Activated naive CD4-positive, alpha-beta T cell treated with anti-CD3 and anti-CD28 coated beads for 36 hours (primary cell): ENCODE measurements at places on chromosomes 3 and 15.

DNA sequence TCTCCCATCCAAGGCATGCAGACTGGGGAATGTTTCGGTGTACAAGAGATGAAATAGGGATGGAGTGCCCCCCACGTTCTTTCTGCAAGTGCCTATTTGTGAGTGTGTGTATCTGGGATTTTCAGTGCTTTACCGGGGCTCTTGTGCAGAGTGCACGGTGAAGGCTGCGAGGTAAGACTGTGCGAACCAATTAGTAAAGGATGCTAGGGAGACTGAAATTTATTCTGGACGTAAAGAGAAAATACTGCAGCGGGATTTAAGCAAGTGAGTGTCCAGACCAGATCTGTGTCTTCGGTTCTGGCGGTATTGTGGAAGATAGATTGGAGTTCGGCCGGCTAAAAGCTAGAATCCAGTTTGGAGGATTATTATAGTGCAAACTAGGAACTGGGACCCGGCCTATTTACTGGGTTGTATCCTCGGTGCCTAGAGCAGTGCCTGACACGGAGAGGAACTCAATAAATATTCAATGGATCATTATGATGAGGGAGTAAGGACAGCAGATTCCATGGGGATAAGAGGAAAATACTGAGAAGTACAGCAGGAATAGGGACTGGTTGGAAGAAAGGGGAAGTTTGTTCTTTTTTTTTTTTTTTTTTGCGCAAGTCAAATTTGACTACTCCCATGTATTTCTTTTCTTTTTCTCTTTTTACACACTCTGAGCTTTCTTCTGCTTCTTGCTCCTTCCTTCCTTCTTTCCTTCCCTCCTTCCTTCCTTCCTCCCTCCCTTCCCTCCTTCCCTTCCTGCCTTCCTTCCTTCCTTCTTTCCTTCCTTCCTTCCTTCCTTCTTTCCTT lies 580 bp upstream of the MAGEF1 start:
- DNase-seq, result no peak

- DNase-seq, result no peak
Measured at GRCh38 chr3:58746758-58747157, 80.2 kb upstream of the FAM3D start.

- DNase-seq, result no peak
Measured at GRCh38 chr3:44173263-44173662, 68.4 kb upstream of the TOPAZ1 start.

DNA sequence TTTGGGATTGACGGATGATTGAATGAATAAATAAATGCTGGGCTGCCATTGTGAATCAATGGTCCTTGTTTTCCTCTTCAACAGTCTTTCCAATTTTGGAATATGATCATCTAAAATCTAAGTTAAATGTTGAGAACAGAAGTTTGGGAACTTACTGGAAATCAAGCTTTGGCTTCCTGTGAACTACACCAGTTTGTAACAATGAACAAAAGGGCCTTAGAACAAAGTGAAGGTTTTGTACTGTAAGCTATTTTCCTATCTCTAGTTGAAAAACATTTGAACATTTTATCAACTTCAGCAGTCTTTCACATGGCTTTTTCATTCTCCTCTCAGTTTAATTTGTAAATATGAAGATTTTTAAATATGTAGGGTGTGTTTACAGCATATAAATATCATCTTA lies 66.3 kb downstream of the RUBCN start:
- DNase-seq, result no peak

GRCh38 chr3:74575857-74576256 lies 38.6 kb downstream of the CNTN3 start:
- no peak for DNase-seq

- no peak for DNase-seq
Measured at GRCh38 chr15:57085267-57085666, 166.8 kb downstream of the TCF12 start.

- DNase-seq, result peak; percentile 69
Measured at GRCh38 chr15:75597667-75598341, 18.7 kb upstream of the PTPN9 start.

DNA sequence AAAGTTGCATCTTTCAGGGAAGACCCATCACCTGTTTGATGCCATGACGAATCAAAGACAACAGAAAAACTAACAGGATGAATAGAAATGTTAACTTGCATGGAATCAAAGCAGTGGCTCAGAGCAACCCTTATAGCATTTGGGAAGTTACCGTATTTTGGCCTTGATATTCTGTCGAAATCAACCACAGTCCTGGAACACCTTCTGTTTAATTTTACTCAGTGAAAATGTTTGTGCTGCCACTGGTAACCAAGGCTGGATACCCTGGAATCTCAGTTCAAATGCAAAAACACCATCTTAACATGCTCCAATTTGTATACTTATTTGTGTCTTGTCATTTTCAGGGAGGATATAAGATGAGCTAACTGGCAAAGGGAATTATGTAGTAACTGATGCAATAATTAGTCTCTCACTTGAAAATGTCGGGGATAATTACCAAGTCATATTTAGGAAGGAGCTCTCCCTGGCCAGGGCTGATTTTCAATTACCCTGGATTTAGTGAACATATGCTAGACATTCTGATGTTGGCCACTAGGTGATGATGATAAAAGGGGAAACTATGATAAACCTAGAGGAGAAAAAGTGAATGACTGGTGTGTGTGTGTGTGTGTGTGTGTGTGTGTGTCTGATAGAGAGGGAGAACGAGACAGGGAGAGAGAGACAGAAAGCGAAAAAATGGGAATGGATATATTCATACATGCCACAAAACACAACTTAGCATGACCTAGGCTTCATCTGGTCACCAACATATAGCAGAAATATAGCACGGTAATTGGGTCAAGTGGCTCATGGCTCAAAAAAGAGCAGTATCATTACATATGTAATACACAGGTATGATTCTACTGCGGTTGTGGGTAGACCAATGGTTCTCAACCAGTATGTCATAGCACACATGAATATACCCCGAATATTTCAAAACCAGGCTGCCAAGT lies 19.0 kb upstream of the PRICKLE2 start:
- DNase-seq, result no peak

- DNase-seq, result no peak
Measured at GRCh38 chr3:151856641-151857040, 16.8 kb upstream of the SUCNR1 start.

DNA sequence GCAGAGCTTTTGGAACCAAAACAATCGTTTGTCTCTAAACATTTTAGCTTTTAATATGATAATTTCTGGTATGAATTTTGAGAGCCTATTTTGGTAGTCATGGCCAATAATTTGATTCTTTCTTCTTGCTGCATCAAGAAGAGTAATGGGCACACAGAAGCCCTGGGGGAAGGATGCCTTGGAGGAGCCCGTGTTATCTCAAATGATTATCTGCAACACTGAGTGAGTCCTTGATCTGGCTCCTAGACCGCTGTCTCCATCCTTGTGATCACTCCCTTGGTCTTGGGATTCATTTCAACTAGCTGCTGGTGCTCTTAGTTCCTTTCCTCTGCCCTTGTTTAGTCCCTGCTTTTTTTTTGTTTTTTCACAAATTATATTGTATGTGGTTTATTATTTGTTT lies 77.9 kb upstream of the CCNL1 start:
- DNase-seq, result no peak

GRCh38 chr3:153706706-153707105 lies 414.5 kb upstream of the ARHGEF26 start:
- DNase-seq, result no peak

- no peak for DNase-seq
Measured at GRCh38 chr3:138799822-138800221, 34.9 kb downstream of the PIK3CB start.
